D341Med (cell line): ENCODE measurements at places on chromosomes 13 and 19.

GRCh38 chr13:50205581-50205980, 190.3 kb downstream of the KCNRG start:
- DNase-seq, result no peak

DNA sequence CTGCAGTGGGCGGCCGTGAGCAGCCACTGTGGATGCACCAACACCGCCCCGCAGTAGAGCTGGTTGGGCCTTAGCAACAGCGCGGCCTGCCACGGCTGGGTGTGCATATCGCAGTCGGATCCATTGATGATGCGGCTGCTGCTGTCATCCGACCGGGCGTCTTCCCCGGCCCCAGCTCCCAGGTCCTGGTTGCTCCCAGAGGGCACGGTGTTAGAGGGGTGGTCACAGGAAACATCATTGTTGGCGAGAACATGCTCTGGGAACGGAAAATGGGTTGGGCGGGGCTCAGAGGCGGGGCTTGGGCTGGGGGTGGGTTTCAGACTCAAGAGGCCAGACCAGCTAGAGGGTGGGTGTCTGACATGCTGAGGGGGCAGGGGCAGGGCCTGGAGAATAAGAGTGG, 3.0 kb downstream of the KLK5 start:
- no peak for DNase-seq

DNA sequence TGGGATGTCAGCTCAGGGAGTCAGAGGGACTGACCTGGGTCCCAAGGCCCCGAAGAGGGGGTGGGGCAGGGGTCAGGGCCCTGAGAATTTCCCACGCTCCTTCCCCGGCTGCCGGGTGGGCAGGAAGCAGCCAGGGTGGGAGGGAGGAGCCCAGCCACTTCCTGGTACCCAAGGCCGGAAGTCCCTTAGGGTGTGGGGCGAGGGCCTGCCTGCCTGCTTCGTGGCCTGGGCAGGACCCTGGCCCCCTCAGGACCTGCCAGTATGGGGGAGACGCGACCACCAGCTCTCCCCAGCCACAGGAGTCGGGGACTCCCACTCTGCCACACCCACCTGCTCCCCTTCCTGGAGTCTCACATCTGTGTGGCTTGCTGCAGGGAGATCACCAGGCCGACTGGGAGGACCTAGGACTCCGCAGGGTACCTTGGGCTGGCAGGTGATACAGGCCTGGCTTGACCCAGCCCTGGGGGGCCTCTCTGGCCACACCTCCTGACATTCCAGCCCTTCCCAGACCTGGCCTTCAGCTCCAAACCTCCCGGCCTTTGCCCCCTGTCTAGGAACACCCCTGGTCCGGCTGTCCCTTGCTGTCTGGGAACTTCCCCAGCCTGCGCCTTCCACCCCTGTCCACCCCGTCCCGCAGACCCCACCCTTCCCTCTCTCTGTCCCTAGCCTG, 9.8 kb upstream of the CIRBP start:
- DNase-seq, result no peak

GRCh38 chr19:13117772-13118423, at the start of gene NACC1:
Gene NACC1 (plus strand): TSS chr19:13118264. CDS start chr19:13135208, 16,944 bp downstream.
- DNase-seq, result peak; percentile 100

DNA sequence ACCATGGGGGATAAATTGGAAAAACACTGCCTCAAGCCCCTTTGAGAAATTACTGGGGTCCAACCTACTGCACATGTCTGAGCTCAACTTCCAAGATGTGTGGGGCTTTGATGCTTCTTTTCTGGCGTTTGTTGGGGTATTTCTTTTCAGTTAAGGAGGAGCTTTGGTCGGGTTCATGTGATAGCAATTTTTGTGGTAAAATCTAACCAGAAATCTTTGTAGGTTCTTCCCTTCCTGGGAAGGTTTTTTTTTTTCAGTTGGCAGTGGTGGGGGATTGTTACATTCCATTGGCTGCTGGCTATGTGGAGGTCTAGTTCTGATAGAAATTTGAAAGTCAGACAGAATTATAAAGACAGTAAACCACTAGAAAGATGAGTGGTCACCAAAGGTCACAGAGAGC, 327.8 kb downstream of the ATP8A2 start:
- no peak for DNase-seq

- DNase-seq, result no peak
Observed at GRCh38 chr13:94178625-94179244, 300.7 kb downstream of the DCT start.

- no peak for DNase-seq
Observed at GRCh38 chr19:41235480-41235879, 16.5 kb downstream of the AXL start.

DNA sequence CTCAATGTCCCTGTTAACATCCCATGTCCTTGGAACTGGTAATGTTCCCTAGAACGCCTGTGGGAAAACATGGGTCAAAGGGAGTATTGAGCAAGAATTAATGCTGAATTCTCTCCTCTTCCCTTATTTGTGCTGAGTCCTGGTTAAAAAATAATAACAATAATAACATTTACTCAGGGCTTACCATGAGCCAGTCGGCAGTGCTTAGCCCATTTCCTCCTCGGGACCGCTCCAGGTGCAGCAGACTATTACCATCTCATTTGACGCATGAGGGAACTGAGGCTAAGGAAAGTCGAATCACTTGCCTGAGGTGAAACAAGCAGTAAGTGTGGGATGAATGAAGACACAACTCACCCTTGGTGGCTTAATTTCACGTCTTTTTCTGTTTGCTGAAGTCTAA, 33.6 kb upstream of the SLC15A1 start:
- DNase-seq, result no peak

DNA sequence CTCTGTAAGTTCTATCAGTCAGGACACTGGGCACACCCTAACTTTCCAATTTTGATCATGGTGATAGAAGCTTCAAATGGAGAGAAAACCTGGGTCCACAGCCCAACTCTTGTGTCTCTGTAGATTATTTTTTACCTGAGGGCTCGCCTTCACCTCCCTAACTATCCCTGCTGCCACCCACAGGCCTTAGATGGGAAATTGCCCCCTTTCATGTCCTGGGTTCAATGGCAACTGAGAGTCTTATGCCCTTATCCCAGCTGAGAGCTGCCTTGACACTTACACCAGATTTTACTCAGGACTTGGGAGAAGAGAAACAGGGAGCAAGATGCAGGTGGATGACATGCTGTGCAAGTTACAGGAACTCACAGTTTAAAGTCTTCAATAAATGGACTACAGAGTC, 81.7 kb downstream of the RAP2A start:
- DNase-seq, result no peak

DNA sequence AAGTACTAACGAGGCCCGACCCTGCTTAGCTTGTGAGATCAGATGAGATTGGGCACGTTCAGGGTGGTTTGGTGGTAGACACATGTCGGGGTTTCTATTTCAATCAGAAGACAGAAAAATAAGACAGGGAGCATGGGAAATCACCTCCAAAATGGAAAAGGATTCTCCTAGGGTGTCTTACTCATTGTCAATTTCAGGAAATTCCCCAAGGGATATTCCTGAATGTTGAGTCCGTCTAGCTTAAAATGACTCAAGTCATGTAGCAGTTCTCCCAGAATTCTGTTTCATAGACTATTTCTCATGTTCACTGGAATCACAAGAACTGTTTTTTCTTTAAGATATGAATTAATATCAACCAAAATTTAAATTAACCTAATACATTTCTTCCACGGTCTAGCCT, 380.1 kb downstream of the EFNB2 start:
- DNase-seq, result no peak

DNA sequence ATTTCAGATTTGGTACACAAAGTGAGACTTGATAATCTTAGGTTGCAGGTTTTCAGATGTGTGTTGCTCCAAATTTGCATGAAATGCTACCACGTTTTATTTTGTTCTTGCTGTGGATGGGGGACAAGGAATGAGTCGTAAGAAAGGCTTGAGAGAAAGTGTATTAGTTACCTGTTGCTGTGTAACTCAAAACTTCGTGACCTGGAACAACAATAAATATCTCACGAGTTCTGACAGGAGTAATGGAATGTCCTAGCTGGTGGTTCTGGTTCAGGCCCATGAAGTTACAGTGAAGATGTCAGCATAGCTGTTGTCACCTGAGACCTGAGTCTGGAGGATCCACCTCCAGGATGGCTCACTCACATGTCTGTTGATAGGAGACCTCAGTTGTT, 1.2 kb downstream of the ZNF8 start:
- no peak for DNase-seq

DNA sequence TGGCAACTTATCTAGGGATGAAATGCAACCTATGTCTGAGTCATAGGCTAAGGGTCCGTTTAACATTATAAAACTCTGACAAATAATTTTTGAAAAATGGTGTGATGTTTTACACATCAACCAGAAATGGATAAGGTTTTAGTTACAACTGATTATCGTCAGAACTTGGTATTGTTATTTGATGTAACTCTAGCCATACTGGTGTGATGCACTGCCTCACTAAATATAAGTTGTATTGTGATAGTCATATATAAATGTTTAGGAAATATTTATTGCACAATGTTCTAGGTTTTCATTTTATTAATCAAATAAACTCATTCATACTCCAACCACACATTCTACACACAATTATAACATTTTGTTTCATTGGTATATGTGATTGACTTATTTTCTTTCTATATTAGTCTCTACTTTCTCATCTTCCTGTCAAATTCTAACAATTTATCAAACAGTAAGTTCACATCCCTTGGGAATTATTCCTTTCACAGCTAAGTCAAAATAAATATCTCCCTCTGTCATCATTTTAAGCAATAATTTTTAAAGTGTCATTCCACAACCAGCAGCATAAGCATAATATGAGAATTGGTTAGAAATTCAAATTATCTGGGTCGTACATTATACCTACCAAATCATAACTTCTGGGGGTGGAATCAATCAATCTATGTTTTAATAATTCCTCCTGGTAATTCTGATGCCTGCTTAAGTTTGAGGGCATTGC, 873.9 kb downstream of the SLITRK1 start:
- DNase-seq, result no peak

GRCh38 chr19:53958168-53958571, 4.6 kb upstream of the CACNG8 start:
- DNase-seq, result no peak

DNA sequence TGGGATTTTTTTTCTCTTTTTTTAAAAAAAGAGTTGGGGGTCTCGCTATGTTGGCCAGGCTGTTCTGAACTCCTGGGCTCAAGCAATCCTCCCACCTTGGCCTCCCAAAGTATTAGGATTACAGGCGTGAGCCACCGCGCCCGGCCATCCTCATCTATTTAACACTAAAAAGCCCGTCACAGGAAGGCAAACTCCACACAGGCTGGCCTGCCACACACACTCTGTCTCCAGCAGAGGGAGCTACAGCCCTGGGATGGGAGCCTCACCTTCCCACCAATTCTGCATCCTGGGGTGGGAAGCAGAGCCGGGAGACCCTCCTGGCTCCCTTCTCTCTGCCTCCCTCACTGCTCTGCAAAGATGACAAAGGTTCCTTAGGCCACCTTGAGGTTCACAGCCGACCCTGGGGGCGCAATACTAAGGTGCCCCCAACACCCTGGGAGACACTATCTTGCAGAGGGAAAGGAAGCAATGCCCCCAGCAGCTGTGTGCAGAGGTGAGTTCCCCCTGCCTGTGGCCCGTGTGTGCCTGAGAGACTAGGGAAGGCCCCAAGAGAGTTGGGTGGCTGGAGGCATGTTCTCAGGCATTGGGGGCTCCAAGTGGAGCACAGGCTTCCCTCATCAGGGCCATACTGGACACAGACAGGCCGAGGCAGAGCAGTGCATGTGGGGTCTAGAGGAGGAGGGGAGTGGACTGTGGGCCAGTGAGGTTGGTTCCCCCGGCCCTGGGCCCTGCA, 27.4 kb upstream of the TIMM44 start:
- DNase-seq, result peak; percentile 85

DNA sequence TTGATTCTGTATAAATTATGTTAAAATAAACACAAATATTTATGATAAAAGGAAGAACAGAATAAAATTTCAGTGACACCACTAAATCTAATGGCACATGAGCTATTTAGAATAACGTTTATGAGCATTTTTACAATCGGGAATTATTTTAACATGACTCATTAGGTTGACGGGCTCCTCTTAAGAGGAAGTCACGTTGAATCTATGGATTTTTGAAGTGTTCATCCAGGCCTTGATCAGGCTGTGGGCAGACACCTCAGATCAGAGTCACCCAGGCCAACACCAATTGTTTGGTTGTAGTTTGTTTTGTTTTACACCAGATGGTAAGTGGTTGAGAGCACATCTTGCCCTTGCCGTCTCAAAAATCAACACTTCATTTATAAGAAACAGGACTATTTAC, 257.8 kb downstream of the FOXO1 start:
- no peak for DNase-seq

DNA sequence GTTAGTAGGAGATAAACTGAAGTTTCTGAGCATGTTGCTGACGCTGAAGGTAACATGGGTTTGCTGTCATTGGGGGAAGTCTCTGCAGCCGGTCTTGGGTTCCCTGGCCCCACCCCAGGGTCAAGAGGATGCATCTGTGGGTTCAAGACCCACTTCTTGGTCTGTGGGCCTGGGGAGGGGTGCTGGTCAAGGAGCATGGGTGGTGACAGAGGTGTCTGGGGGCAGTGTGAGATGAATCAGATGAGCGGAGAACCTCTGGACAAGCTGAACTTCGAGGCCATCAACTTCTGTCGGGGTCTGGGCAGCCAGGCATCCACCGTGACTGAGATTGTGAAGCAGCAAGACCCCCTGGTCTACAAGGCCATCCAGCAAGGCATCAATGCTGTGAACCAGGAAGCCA, 51.9 kb downstream of the ACSBG2 start:
- no peak for DNase-seq

DNA sequence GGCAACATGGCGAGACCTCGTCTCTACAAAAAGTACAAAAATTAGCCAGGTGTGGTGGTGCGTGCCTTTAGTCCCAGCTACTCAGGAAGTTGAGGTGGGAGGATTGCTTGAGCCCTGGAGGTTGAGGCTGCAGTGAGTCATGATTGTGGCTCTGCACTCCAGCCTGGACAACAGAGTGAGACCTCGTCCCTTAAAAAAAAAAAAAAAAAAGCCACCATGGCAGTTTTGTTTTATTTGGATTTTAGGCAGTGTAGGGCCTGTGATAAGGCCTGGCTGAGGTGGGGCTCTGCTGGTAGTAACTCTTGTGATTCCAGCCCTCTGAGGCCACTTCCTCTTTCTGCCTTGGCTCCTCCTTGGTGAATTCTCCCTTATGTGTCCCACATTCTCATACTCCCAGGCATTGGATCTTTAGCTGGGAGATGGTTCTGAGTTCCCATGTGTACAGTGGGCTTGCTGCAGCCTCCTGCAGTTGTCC, 39.2 kb downstream of the GATAD2A start:
- no peak for DNase-seq

- DNase-seq, result no peak
Observed at GRCh38 chr19:1538978-1539377, 15.1 kb downstream of the PLK5 start.

GRCh38 chr13:45332036-45332830, 8.8 kb downstream of the TPT1 start:
- DNase-seq, result no peak
